CD4-positive, alpha-beta T cell treated with Interleukin-15 for 4 hours (primary cell): ENCODE measurements at places on chromosomes 7 and 10.
A peak's percentile ranks its signal among the peaks of the same experiment; 100 is the strongest.

- no peak for DNase-seq
Measured at GRCh38 chr7:150311146-150311545, 12.0 kb upstream of the LRRC61 start.

DNA sequence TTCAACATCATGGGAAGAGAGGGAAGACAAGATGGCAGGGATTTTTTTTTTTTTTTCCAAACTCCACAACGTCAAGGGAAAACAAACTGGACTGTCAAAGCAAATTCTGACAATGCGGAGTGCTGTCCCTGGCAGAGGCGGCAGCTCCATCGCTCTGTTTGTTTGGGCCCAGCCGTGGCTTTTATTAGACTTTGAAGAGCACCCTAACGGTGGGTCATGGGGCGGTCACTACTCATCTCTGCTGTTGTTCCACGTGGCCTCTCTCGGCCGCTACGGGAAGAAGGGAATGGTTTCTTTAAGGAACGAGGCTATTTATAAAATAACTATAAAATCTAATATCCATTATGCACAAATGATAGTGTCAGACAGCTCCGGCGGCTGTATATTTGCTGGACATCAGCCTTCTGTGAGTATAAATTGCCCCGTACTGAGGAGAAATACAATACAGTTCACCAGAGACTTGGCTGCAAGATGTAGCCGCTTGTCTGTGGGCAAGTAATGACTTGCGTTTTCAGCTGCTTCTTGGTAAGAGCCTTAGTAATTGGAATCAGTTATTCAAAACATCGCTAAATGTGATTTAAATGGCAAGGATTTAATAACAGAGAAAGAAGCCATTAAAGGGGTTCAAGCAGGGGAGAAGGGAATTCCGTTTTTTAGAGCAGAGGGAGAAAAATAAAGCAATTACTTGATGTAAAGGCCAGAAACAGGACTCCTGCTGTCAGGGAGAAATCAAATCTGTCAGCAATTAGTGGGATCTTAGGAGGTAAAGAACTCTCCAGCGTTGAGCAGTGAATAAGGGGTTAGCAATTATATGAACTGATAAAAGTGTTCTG, 61.7 kb upstream of the RAB11FIP2 start:
- no peak for DNase-seq

DNA sequence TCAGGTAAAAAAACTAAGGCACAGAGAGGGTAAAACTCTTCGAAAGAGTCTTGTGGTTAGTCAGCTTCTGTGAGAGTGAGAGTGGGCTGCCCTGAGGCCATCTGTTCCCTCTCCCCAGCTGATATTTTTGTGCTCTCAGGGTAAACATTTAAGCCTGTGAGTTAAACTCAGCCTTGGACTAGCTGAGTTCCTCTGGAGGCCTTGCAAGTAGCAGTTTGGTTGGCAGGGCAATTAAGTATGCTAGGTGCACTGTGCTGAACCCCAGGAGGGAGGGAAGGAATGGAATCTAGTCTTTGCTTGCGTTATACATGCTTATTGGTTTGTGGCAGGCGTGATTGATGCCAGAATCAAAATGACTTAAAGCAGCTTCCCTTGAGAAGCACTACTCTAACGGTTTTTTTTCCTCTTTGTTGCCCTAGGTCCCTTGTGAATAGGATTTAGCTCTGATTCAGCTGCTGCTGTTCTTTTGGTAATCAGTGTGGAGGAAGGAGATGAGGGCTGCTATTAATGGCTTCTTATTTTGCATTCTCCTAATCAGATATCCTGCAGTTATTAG, 140.2 kb downstream of the AUTS2 start:
- DNase-seq, result no peak

GRCh38 chr7:28581351-28581750, 169.0 kb downstream of the CREB5 start:
- DNase-seq, result no peak

DNA sequence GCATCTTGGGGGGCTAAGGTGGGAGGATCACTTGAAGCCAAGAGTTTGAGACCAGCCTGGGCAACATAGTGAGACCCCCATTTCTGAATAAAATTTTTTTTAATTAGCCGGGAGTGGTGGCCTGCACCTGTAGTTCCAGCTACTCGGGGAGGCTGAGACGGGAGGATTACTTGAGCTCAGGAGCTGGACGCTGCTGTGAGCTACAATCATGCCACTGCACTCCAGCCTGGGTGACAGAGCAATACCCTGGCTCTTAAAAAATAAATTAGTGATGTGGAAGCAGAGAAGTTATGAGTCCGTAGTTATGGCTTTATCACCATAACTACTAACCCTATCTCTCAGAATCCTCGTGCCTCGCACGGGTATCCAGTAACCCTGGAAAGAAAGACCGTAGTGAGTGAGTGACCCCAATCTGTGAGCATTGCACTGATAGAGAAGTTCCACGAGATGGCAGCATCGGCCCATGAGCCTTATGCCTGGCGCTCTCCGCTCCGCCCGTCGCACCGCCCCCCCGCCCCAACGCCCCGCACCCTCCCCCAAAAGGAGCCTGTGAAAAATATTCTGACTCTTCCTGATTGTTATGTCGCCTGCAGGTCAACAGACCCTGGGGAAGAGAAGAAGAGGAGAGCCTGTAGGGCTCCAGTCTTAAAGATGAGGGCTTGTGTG, 4.9 kb upstream of the SLC29A3 start:
- DNase-seq, result peak; percentile 52

GRCh38 chr10:111203615-111204014, 126.8 kb downstream of the ADRA2A start:
- DNase-seq, result no peak

- no peak for DNase-seq
Measured at GRCh38 chr10:131419797-131420196, 108.3 kb upstream of the TCERG1L start.

- no peak for DNase-seq
Measured at GRCh38 chr10:52900593-52900992, 128.0 kb upstream of the MBL2 start.

DNA sequence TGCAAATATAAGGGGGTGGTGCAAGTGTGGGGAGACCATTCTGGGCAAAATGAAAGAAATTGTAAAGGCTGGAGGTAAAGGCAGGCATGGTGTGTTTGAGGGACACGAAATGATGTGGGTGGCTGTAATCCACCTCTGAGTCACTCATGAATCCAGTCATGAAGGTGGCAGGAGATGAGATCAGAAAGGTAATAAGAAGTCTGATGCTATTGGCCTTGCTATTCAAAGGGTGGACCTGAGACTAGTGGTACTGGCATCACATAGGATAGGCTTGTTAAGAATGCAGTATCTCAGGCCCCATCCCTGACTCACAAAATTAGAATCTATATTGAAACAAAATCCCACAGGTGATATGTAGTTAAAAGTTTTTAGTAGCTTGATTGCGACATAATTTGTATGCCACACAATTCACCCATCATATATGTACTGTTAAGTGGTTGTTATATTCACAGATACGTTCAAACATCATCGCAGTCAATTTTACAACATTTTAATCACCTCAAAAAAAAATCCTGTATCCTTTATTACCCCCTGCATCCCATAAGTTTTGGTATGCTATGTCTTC, 85.6 kb downstream of the ST8SIA6 start:
- no peak for DNase-seq
